Suprapubic skin (tissue), 4 donors: ENCODE measurements at places on chromosomes 12 and 14. TPM values are rescaled to one million over a fixed set of nuclear protein-coding genes. Genes with fewer than 3 reads are reported as not detected.

PLBD2 gene
- 22.2 TPM for total RNA-seq

DNA sequence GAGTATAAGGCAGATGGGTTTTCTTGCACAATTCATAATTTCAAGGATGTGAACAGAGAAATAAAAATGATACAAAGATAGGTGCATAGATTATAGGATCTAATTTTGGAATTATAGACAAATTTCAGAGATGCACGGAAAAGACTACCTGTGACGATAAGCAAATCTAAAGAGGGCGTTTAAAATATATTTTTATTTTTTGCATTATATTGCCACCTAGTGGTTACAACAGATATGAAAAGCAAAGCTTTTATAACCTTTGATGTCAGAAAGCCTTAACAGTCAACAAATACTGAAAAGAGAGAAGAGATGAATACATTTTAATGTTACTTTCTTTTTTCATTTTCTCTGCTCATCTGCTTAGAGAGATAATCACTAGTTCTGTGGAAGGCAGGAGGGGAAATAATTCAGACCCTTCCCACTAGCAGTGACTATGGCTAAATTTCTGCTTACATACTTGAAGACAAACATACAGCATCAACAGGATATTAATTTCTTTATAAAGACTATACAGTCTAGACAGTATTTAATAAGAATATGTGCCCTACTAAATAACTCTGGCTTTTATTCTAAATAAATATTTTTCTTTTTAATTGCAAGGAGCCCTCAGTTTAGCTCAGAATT lies 46.3 kb downstream of the NTS start:
- no peak for DNase-seq

DNA sequence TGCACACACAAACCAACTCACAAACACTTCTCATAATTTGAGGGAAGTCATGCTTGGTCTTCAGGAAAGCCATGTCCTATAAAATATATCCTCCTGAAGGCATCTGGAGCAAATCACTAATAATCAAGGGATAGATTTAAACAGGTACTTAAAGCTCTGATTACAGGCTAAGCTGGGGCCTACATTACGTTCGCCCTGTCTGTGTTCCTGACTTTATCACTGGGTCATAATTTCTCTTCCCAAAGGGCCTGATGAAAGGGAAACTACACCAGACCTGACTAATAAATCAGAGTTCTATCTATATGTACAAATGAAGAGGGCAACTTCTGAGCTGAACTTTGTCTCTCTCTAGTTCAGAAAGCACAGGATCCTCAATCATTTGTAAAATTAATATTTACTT lies 43.9 kb upstream of the RASSF8 start:
- DNase-seq, result no peak

CRIP1 gene
- 68.4 TPM for total RNA-seq

CRIP2 gene
- total RNA-seq, result 140 TPM

DNA sequence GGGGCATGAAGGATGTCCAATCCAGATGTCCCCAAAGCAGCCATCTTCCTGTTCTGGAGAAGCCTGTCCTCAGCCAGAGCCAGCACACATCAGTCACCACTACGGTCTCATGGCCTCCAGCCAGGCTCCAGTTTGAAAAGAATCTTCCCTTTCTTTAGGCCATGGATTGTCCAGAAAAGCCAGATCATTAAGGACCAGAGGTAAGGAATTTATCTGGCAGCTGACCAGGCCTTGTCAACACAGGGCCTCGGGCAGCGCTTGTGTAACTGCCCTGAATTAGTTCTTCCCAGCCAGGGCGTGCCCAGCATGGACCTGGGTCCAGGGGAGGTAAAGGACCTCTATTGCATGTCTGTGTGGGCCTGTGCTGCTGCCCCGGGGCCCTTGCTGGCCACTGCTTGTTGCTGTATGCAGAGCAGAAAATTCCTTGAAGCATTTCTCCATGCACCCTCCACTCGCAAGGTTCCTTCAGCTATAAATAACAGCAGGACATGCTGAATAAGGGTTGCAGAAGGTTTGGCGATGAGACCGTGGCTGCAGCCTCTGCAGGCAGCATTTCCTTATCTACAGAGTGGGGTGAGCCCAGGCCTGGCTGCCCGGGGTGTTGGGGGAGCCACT lies 21.7 kb upstream of the VPS37B start:
- DNase-seq, result no peak

GRCh38 chr12:25266497-25266896 lies 15.8 kb upstream of the KRAS start:
- no peak for DNase-seq

DNA sequence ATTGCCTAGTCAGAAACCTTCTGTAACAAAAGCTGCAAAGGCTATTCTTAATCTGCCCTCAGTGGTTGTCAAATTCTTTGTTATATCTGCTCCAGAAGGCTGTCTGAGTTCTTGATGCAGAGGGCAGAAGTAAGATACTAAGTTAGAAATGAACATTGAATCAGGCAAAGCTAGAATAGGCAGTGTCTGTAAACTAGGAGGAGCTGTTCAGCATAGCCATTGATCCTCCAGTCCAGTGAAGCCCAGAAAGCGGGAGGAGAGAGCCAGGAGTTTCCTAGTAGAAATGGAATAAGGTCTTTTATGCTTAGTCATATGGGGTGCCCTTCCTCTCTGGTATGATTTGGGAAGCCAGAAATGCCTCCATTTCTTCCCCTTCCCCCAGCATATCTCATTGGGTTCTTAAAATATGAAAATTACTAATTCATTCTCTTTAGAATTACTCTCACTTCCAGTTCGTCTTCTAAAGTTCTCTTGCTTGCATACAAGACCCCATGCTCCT lies 76.2 kb downstream of the APAF1 start:
- no peak for DNase-seq
